ENCODE measurements at places on chromosomes 16 and 17.

GRCh38 chr17:65531256-65532100 is 30.0 kb downstream of the AXIN2 start:
- no peak for DNase-seq

GRCh38 chr16:55367301-55367811 is 43.4 kb downstream of the IRX6 start:
- no peak for DNase-seq

DNA sequence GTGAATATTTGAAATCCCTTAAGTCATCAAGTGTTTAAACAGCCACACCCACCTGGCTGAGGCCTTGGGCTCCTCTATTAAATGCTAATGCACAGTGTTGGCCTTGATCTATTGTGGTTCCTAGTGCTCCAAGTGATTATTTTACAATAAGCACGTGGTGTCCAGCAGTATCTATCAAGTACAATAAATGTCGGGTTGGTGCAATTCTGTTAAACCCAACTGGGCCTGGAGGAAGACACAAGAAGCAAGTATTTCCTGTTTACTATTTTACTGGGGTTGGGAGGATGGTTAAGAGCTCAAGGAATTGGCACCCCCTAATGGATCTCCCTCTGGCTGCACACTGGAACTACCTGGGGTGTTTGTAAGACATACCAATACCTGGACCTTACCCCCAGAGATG is 72.1 kb upstream of the HNF1B start:
- DNase-seq: no peak

- no peak for DNase-seq
These were observed 150.8 kb downstream of the C16orf78 start for GRCh38 chr16:49524216-49524946.

GRCh38 chr17:75487351-75488070 is 27.8 kb downstream of the CASKIN2 start:
- DNase-seq: peak; percentile 71

DNA sequence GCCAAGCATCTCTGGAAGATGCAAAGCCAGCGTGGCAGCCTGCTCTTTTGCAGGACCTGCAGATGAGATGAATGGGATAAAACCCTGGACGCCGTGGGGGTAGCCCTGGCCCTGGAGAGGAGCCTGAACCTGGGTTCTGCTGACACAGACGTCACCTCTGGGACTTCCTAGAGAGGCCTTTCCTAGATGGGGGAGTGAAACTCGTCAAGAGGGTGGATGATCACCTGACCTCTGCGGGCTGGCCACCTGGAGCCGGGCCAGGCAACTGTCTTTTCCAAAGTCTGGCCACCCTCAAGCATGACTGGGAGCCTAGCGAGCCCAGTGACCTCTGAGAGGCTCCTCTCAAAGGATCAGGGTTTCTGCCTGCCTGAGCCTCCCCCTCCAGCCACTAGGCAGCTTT is 529.0 kb downstream of the KCNJ18 start:
- DNase-seq: no peak

DNA sequence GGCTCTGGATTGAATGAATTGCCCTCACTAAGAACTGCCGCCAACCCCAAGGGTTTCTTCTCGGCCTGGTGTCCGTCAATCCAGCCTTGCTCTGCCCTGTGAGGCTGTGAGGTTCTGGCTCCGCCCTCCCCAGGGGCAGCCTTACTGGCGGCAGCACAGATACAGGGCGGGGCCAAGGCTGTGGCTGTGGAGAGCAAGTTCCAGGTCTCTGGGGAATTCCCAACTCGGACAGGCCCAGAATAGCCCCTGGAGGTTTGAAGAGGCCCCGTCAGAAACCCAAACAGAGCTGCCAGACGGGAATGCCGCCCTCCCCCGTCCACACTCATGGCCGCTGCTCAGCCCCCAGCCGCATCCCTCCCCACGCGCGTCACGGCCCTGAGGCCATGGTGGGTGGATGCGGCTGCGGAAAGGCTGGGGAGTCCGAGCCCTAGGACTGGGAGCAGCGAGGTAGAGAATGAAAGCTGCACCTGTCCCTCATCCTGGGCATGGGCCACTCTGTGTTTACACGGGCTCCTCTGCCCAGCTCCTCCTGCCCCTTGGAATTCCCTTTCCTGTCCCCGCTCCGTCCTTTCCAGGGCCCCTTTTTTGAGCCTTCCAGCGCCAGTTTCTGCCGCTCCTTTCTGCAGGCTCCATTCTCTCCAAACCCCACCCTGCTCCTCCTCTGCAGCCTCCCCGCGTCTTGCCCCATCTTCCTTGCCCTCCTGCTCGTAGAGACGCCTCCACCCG is 660 bp upstream of the PRRT2 start:
- peak; percentile 83 for DNase-seq

- DNase-seq: no peak
These were observed 2.6 kb downstream of the CDK5RAP3 start for GRCh38 chr17:47973541-47973940.

GRCh38 chr17:16086957-16087356 is 87.3 kb downstream of the TTC19 start:
- DNase-seq: no peak

GRCh38 chr17:46854515-46854914 is 3.1 kb downstream of the WNT9B start:
- no peak for DNase-seq

DNA sequence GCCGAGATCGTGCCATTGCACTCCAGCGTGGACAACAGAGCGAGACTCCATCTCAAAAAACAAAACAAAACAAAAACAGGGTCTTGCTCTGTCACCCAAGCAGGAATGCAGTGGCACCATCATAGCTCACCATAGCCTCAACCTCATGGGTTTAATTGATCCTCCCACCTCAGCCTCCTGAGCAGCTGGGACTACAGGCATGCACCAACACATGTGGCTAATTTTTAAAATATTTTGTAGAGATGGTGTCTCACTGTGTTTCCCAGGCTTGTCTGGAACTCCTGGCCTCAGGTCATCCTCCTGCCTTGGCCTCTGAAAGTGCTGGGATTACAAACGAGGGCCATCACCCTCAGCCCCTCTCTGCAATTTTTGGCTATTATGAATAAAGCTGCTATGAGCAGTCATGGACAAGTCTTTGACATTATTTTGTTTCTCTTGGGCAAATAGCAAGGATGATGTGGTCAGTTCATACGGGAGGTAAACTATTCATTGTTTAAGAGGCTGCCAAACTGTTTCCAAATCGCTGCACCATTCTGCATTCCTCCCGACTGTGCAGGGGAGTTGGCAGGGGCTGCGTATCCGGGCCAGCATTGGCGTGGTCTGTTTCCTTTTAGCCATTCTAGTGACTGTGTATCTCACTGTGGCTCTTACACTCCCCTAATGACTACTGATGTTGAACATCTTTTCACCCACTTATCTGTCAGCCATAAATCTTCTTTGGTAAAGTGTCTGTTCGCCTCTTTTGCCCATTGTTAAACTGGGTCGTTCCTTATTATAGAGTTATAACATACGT is 21.1 kb downstream of the EIF4A3 start:
- no peak for DNase-seq

- no peak for DNase-seq
These were observed 5.5 kb upstream of the CDRT4 start for GRCh38 chr17:15472891-15473290.

GRCh38 chr17:36645422-36645821 is 44.0 kb downstream of the MRM1 start:
- DNase-seq: no peak

GRCh38 chr17:75617218-75617617 is 16.0 kb upstream of the SMIM5 start:
- no peak for DNase-seq

- DNase-seq: peak; percentile 97
These were observed at the start of gene CWC25 for GRCh38 chr17:38824899-38825761. CWC25 (minus strand) TSS chr17:38825321; CDS start chr17:38825183, 138 bp downstream.

GRCh38 chr17:48892940-48893645 is 506 bp downstream of the ATP5MC1 start:
- no peak for DNase-seq

DNA sequence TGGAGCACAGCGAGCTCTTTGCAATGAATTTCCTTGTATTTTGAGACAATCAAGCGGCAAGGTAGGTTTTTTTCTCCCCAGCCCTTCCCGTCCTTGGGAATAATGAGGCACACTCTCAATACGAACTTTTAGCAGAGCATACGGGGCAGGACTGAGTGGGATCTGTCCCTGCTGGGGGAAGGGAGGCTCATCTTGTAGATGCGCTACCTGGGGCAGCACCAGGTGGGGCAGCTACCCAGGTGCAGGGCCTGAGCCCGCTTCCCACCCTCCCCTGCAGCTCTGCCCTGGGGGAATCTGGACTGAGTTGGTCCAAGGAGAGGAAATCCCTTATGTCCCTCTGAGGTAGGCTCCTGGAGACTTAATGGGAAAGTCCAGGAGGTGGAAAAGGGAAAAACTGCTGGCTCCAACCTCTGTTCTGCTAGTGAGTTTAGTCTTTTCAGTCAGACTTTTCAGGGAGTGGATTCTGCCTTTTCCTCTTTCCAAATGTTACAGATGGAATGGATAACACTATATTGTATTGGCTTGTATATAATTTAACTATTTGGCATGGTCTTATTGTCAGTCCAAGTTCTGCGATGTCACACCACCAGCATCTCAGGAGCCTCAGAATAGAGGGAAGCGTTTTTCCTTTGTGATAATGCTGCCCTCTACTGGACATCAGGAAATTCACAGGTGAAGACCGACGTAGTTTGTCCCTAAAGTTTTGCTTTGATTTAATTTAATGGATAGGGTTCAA is 9.6 kb upstream of the CES1 start:
- peak; percentile 65 for DNase-seq

DNA sequence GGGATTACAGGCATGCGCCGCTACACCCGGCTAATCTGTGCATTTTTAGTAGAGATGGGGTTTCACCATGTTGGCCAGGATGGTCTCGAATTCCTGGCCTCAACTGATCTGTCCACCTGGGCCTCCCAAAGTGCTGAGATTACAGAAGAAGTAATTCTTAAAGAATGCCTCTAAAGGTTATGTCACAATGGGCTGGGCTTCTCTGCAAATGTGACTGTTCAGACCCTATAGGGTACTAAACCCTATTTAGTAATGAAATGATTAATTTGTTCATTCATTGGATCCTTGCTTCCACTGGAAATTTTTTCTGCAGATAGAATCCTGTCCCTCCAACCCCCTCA is 108.8 kb upstream of the CORO6 start:
- no peak for DNase-seq

GRCh38 chr16:12061336-12062055 is 85.0 kb downstream of the SNX29 start:
- DNase-seq: no peak

- DNase-seq: no peak
These were observed 24.0 kb upstream of the ALKBH5 start for GRCh38 chr17:18159551-18160120.

- DNase-seq: no peak
These were observed 1.9 kb downstream of the CALB2 start for GRCh38 chr16:71360378-71360777.

DNA sequence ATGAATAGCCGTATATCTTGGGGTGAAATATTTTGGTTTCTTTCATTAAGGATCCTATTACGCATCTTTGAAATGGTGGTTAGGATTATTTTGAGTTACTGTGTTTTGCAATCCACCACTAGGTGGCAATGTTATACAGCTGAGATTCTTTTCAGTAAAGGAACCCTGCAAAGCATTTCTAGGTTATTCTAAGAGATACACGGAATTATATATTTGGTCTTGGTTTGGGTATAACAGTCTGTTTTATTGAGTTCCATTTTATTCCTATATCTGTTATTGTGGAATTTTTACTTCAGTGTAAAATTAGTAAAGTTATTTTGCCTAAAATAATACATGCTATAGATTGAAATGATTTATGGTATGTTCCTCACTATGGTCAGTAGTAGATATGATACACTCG is 62.9 kb upstream of the CPHXL start:
- DNase-seq: peak; percentile 27

- no peak for DNase-seq
These were observed 39.7 kb downstream of the NACA2 start for GRCh38 chr17:61551255-61551742.

- no peak for DNase-seq
These were observed 31.2 kb upstream of the ZNF469 start for GRCh38 chr16:88351491-88352101.

GRCh38 chr17:75896415-75897159 is at the start of gene TRIM65:
TRIM65 (minus strand) TSS chr17:75896951; CDS start chr17:75896937, 14 bp downstream.
- peak; percentile 83 for DNase-seq
